ENCODE measurements at places on chromosomes 6 and 20.

GRCh38 chr6:53492860-53493634 lies 51.9 kb downstream of the GCLC start:
- no peak for DNase-seq

GRCh38 chr20:6636209-6637159 lies 131.0 kb upstream of the BMP2 start:
- DNase-seq: no peak

- DNase-seq: no peak
Measured at GRCh38 chr6:42821846-42822245, 40.0 kb downstream of the BICRAL start.

- DNase-seq: no peak
Measured at GRCh38 chr6:168574699-168575195, 133.8 kb downstream of the SMOC2 start.

GRCh38 chr20:47421076-47421475 lies 64.6 kb upstream of the ZMYND8 start:
- DNase-seq: no peak

DNA sequence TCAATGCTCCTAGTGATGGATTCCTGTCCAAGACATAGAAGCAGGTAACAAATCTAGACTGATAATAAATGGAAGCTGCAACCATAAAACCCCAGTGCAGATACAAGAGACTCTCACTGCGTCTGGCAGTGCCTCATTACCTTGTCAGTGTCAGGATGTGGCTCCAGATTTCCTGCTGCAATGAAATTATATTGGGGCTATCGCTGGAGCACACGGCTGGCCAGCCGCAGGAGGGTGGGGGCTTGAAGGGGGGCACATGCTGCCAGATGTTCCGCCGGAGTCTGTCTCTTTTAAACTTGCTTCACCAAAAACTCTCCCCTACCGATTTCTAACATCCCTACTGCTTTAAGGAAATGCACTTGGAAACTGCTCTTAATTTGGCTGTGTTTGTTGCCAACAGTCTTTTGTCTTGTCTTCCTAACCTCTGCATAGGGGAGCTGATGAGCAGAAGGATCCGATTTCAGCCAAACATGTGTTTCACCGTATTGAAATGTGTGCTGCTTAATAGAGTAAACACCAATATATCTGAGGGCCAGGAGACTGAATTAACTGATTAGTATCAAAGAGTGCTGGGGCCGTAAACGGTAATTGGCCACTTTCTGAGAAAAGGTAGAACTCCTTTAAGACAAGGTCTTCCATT lies 102.2 kb upstream of the EXOC2 start:
- no peak for DNase-seq

DNA sequence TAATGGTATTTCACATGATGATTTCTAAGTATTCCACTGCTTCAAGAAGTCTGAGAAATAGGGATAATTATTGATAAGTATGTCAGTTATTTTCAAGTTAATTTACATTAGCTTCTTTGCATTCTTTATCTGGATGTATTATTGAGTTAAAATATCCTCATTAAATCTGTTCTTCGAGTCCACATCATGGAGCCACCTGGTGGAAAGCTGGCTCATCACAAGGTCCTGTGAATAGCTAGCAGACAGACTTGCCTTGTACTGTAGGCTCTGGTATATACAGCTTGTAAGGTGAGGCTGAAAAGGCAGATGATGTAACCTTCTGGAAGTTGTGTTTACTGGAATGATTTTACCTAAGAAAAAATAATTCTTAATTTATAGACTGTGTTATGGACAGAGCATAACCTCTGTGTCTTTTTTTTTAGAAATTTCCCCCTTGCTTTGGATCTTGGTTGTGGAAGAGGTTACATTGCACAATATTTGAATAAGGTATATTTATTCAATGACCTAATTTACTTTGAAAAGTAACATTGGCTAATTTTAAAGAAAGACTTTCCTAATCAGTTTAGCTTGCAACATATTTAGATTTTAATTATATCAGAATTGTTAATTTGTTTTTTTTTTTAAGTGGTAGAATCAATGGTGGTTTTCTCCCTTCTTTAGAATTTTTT lies 3.5 kb downstream of the NDUFAF5 start:
- DNase-seq: no peak

- no peak for DNase-seq
Measured at GRCh38 chr6:97548354-97548753, 265.3 kb upstream of the MMS22L start.

- no peak for DNase-seq
Measured at GRCh38 chr6:17478946-17479345, 85.6 kb downstream of the CAP2 start.

GRCh38 chr6:138428944-138429598 lies 25.0 kb downstream of the HEBP2 start:
- no peak for DNase-seq

DNA sequence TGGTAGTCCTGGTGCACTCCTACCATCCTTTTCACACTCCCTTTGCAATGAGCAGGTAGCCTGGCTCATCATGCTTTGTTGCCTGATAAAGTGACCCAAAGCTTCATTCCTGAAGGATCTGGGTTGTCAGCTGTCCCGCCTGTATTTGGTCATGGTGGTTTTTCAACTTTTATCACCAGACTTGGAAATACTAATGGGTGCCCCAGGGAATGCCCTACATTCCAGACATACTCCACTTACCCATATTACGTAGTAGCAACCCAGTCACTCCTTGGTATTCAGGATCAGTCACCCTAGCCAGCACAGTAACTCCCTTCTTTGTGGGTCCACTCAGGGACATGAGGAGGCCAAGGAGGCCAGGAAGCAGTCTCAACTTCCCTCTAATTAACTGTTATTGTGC lies 199.2 kb downstream of the MAFB start:
- no peak for DNase-seq

DNA sequence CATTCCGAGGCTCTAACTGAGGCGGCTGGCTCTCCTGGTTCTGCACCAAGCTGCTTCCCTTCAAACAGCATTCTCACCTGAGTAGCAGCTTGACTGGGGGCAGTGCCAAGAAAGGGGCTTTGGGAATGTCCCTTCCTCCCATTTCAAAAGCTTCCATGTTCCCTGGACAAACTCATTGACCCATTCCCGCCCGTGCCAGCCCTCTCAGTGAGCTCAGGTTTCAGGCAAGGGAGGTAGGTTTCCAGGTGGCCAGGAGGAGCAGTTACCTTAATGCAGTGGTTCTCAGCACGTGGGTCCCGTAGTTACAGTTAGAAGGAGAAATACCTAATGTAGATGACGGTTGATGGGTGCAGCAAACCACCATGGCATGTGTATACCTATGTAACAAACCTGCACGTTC lies 135.2 kb downstream of the ELOVL4 start:
- no peak for DNase-seq

GRCh38 chr6:116200619-116201249 lies 53.1 kb downstream of the TSPYL4 start:
- DNase-seq: no peak

GRCh38 chr6:25769983-25770382 lies 15.4 kb downstream of the SLC17A4 start:
- DNase-seq: no peak

DNA sequence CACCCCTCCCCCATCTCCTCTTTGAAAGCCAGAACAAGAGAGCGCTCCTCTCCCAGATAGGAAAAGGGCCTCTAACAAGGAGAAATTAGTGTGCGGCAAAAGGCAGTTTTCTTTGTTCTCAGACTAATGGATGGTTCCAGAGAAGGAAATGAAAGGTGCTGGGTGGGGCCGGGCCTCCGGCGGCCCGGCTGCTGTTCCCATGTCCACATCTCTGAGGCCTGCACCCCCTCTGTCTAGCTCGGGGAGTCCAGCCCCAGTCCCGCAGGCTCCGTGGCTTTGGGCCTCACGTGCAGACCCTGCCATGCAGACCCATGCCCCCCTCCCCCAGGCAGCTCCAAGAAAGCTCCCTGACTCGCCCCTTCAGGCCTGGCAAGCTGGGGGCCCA lies 35.8 kb upstream of the MRGBP start:
- no peak for DNase-seq

DNA sequence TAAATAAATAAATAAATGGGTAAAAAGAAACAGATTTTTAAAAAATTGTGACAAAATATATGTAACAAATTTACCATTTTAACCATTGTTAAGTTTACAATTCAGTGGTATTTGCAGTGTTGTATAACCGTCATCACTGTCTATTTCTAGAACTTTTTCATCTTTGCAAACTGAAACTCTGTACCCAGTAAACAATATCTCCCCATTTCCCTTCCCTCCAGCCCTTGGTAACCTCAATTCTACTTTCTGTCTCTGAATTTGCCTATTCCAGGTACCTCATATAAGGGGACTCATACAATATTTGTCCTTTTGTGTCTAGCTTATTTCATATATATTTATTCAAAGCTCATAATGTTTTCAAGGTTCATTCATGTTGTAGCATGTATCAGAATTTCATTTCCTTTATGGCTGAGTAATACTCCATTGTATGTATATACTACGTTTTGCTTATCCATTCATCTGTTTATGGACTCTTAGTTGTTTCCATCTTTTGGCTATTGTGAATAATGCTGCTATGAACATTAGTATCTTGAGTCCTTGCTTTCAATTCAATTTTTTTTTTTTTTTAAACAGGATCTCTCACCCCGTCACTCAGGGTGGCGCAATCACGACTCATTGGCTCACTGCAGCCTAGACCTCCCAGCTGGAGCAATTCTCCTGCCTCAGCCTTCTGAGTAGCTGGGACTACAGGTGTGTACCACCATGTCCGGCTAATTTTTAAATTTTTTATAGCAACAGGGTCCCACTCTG lies 8.9 kb downstream of the MANBAL start:
- no peak for DNase-seq

- no peak for DNase-seq
Measured at GRCh38 chr6:163589387-163589786, 174.9 kb downstream of the QKI start.

DNA sequence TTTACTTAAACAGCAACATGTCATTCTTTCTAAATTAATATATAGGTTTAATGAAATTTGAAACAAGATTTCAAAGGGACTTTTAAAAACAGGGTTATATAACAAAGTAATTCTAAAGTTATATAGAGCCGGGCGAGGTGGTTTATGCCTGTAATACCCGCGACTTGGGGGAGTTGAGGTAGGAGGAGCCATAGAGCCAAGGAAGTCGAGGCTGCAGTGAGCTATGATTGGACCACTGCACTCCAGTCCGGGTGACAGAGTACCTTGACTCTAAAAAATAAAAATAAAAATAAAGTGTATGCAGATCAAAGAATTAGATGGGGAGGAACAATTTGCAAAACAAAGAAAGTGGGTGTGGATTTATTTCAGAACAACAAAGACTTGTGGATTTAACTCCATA lies 151.1 kb upstream of the GLP1R start:
- DNase-seq: no peak

GRCh38 chr6:48826901-48827701 lies 636.0 kb downstream of the MMUT start:
- no peak for DNase-seq

DNA sequence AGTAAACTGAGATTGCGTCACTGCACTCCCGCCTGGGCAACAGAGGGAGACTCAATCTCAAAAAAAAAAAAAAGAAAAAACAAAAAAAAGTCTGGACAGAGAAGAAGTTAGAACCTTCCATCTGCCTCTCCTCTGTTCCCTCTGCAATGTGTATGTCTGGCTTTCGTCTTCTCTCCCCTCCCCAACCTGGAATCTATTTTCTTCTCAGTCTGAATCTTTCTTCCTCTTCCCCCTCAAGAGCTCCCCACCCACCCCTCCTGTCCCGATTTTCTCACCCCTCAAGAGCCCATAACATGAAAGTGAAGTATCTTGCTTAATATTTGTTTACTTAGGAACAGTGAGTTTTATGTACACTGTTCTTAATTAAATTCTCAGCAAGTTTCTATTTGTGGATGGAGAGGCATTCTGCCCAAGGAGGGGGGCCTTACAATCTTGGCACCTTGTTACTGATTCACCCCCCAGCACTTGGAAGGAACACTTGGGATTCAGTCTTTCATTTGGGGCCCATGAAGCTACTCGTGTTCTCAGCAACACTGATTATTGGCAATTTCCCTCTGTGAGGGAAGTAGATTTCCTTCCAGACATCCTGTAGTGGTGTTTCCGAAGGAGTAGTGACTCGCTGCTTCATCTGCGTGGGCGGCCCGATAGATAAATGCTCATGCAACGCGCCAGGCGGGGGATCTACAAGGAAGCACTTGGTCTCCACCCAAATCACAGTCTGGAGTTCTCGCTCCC lies 69.3 kb upstream of the SRSF6 start:
- no peak for DNase-seq

GRCh38 chr6:8983202-8983688 lies 547.9 kb upstream of the SLC35B3 start:
- DNase-seq: peak; percentile 1

DNA sequence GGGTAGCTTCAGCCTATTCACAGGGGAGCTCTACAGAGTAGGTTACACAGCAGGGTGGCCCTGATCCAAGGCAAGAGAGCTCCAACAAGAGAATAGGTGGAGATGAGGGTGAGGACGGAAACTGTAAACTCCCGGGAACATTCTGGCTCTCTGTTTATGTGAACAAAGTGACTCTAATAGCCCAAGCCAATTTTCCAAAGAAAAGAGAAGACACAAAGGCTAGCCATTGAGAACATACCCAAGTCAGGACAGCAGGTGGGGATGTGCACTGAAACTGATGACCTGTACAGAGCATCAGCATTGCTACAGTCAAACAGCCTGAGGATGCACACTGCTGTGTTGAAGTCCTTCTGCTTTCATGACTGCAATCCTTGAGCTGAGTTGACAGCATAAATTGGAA lies 136.0 kb upstream of the TOP1 start:
- DNase-seq: no peak

DNA sequence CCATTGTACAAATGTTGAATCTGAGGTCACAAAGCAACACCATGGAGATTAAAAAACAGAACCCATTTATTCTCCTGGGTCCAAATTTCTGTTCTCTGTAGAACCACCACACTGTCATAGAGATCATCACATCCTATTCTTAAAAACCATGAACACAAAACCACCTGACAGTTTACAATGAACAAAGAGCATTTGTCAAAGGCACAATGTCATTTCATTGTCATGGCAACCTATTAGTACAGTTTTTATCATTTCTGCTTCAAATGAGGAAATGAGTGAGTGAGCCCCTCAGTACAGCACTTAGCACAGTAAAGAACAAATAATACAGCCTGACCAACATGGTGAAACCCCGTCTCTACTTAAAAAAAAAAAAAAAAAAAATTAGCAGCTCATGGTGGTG lies 23.1 kb upstream of the LAMP5 start:
- DNase-seq: no peak

DNA sequence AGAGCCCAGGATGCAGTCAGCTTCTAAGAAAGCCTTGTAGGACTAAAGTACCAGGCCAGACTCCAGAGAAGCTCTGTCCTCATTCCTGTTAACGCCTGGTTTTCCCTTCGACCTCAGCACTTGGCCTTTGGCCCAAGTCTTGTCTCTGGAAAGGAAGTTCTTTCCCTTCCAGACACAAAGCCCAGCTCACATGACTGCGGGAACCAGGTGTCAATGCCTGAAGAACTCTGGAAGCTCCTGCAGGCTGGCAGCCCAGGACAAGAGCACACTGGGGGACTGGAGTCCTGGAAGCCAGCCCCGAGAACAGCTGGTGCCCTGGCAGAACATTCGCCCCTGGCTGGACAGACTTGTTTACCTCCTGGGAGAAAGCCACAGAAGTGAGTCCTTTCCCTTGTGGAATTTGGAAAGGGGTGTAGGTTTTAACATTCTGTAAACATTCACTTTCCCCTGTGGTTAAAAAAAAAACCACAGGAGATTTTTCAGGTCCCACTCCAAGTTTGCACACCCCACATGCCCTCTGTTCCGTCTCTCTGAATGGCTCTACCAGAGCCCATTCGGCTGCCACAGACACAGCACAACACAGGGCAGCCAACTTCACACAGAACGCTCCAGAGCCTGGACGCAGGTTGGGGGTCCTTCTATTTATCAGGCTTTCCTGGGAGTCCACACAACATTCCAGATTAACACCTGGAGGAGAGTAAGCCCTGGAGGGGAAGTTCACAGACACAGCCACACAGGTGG lies 18.1 kb downstream of the ACSS1 start:
- no peak for DNase-seq

GRCh38 chr6:105001906-105002305 lies 45.0 kb downstream of the LIN28B start:
- no peak for DNase-seq

All from stimulated activated CD8-positive, alpha-beta memory T cell treated with anti-CD3 and anti-CD28 coated beads, Interleukin-4, amount 100 ng/mL, for 4 hours (primary cell).